Bone marrow (tissue), 2 donors: ENCODE measurements at places on chromosomes 2 and 18.

GRCh38 chr2:6917071-6917760 lies at the start of gene RNF144A:
Gene RNF144A, plus strand, starts transcription at chr2:6917412. Its CDS starts 79,515 bp downstream, at chr2:6996927.
- DNase-seq: peak; percentile 69

GRCh38 chr2:3173031-3173430 lies 204.6 kb downstream of the EIPR1 start:
- no peak for DNase-seq

DNA sequence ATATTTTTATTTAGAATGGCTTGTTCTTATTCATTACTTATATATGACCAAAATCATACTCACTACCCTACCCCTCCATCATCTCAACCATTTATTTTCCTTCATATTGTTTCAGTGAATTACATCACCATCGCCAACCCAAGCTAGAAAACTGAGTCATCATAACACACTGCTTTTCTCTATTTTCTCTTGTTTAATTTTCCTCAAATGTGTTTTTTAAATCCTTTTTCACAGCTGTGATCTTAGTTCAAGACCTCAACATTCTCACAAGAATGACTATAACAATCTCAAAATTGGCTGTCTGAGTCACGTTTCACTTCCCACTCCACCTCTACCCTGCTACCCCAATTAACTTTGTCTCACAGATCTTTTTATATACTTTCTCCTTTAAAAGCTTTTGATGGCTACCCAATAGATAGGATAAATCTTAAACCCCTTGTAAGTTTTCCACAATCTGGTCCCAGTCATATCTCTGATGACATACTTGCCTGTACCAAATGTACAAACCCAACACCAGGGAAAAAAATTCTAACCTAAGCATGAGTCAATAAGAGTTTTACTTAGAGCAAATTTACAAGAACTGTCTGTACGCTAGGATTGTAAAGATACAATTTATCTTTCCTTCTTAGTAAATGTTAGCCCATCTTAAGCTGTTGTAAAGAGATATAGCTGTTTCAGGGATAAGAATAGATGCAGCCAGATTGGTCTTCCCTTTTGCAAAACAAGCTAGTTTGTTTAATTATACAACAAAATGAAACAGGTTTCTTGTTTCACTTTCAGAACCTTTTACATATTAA lies 635.1 kb upstream of the SLC39A10 start:
- no peak for DNase-seq

DNA sequence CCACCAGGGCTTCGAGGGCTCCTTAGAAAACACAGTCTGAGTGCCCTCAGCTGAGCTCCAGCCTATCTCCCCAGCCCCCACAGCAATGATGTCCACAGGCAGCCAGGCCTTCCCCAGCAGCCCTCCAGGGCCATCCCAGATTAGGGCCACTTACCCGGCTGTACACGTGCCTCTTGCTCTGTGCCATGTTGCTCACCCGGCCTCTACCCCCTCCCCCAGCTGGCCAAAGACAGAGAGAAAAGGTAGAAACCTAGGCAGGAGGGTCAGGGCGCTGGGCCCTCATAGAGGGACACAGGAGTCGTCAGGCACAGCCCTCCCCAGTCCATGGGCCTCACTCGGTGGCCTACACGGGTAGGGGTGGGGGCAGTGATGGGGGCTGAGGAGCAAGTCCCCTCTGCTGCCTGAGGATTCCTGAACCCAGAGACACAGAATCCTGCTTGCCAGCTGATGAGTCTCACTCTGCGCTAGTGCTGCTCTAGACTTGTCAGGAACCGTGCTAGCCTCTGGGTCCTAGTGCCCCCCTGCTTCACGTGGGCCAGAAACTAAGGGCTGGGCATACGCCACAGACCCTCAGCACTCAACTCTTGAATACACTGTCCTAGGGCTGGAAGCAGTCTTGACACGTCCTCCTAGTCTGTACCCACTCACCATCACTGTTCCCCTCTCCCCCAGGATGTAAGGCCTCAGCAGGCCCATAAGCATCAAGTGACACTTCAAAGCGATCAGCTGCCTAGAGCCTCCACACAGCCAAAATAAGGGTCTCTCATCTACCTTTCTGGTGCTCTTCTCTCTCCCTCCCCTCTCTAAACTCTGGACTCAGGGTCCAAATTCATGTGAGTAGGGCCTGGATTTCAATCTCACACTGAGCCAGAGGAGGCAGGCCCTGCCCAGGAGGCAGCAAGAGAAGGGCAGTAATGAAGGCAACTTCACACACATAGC lies at the start of gene DCTN1:
DCTN1 (minus strand) TSS at position 461 of the 939 bp plus-strand sequence; CDS start at position 187, 274 bp downstream.
- DNase-seq: no peak

- DNase-seq: no peak
These were observed 138.6 kb upstream of the SIX3 start for GRCh38 chr2:44802777-44803424.

GRCh38 chr2:16302431-16303272 lies 362.3 kb downstream of the MYCN start:
- DNase-seq: no peak
